ENCODE measurements at places on chromosomes 3 and 15.

DNA sequence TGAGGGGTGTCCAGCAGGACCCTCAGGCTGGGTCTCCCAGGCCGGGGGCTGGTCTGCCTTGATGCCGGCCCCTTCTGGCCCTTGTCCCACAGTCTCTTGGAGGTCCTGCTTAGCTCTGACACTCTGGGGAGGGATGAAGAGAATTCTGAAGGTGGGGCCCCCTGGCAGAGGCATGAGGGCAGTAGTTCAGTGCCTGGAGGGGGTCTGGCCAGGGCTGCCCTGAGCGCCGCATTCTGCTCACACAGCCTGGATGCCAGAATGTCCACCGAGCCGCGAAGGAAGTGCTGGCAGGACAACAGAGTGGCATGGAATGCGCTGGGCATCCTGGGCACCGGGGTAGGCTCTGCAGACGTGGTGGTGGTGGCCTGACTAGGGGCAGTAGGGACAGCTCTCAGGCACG is 55.5 kb downstream of the SMAD6 start:
- no peak for DNase-seq

DNA sequence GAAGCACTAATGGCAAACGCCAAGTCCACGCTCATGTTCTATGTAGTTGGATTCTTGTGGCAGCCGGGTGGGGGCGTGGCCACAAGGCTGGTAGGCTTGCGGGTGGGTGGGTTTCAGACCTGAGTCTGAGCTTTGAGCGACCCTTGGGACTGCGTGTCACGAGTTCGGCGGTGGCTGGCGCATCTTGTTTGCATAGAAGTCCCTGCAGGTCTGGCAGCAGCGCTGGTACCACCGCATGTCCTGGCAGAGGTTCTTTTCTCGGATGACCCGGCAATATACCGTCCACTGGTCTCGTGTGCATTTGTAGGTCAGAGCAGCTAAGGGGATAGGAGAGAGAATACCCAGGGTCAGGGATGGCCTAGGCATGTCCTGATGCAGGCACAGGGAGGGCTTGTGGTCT is 241.0 kb upstream of the LYSMD4 start:
- no peak for DNase-seq

DNA sequence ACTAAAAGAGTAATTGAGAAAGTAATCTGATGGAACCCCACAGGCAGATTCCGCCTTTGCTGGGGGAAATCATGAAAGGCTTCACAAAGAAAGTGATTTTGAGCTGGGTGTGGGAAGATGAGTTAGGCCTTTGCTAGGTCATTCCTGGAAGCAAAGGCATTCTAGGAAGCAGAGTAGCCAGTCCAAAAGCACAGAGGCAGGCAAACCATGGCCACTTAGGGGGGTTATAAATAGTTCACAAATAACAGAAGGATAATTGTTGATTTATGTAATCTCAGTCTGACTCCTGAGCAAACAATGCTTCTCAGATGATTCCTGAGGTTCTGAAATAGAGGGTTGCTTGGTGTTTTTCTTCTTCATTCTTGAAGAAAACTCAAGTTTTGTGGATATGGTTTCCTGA is 576.3 kb downstream of the NTRK3 start:
- no peak for DNase-seq

DNA sequence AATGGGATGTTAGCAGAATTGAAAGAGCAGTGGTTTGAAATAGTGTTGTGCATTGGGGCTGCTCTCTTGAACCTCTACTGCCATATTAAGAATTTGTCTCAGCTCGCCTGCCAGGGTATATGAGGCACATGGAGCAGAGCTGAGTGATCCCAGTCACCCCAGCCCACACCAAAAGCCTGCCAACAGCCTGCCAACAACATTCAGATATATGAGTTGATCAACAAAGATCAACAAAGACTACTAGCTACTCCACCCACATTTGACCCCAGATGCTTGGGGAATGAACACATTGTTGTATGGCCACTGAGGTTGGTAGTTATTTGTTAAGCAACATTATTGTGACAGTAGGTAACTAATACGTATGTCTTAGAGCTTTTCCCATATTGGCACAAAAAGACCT is 570.9 kb upstream of the IL12A start:
- DNase-seq = no peak

- no peak for DNase-seq
Observed at GRCh38 chr3:24616110-24616829, 121.6 kb upstream of the THRB start.

Data from stimulated activated CD8-positive, alpha-beta memory T cell treated with anti-CD3 and anti-CD28 coated beads, Interleukin-7, amount 100 ng/mL, for 24 hours (primary cell).